ENCODE measurements at places on chromosomes 4 and X.
A peak's percentile ranks its signal among the peaks of the same experiment; 100 is the strongest.

DNA sequence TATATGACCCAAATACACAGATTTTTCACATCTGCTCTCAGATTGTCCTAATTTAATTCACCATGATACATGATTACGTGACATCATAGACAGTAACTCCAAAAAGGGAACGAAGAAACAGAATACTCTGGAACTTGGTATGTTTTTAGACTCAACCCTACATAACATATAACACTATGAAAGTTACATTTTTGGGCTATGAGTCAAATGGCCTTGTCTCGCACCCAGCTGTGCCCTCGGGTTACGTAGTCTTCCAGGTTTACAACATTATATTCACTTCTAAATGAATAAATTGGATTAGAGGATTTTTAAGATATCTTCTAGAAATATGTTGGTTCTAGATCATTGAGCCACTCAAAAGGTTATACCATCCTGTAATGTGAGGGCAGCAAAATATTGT, 2089.6 kb upstream of the TENM3 start:
- DNase-seq: no peak

DNA sequence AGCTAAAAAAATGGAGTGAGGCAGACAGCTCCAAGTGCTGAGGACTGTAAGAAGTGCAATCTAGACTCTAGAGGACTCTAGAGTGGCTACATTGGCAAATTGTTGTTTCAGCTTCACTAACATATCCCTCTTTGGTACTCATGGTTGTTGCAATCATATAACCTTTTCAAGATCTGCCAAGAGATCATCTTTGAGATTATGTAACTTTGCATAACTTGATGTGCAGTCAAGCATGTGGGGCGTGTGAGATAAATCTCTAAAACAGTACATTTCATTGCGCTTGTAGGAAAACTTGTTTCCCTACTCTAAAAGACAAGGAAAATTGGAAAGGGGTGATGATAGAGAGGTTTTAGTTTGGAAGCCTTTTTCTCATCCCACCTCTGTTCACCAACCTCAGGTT, 11.2 kb upstream of the BRS3 start:
- no peak for DNase-seq

DNA sequence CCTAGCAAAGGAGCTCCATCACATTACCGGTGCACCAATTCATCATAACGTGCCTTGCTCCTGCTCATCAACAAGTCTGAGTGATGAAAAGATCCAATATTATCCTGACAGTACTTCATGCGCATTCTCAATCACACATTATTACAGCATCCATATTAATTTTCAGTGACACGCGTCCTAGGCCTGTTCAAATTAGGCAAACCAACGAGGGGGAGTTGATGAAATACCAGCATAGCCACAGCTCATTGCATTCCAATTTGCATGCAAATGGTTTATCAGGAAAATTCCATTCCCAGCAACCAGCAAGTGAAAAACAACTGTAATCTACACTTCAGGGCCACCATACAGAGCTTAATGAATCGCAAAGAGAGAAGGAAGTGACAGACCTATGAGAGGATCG, 236.9 kb downstream of the DCLK2 start:
- no peak for DNase-seq

- DNase-seq: no peak
Measured at GRCh38 chr4:145154573-145154972, 25.8 kb downstream of the OTUD4 start.

GRCh38 chrX:134658002-134658759, at the start of gene PLAC1:
TSS of gene PLAC1 (minus strand) at chrX:134658471. CDS start at chrX:134566682, 91,789 bp downstream.
- DNase-seq: no peak

GRCh38 chrX:19556202-19556601, 40.9 kb upstream of the MAP3K15 start:
- no peak for DNase-seq

- DNase-seq: no peak
Measured at GRCh38 chr4:1684506-1685234, 557 bp upstream of the FAM53A start.

GRCh38 chr4:4439782-4440181, 52.9 kb downstream of the NSG1 start:
- no peak for DNase-seq

- DNase-seq: no peak
Measured at GRCh38 chr4:92299152-92299551, 4.6 kb upstream of the GRID2 start.

DNA sequence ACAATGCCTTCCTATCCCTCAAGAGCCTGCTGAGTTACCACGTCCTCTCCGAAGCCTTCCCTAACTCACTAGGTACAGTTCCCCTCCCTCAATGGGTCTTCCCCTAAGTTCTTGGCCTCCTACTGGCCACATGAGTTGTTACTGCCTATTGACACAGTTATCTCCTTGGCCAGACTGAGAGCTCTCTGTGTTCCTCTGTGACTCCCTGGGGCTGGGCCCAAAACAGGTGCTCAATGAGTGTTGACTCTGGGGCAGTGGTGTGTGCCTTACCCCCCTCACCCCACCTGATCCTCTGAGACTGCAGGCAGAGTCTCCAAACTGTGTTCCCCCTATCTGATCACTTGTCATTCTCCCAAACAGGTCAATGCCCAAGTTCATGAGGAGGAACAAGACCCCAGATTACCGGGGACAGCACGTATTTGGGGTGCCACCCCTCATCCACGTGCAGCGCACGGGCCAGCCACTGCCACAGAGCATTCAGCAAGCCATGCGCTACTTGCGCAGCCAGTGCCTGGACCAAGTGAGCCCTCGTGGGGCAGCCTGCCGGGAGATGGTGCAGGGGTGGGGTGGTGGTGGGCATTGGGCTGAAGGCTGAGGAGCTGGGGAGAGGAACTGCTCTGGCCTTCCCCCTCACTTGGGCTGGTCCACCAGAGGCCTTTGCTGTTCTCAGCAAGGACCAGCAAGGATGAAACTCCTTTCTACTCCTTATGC, 72.6 kb downstream of the STARD8 start:
- DNase-seq: no peak

- DNase-seq: no peak
Measured at GRCh38 chrX:276581-277201, 4.5 kb upstream of the PLCXD1 start.

DNA sequence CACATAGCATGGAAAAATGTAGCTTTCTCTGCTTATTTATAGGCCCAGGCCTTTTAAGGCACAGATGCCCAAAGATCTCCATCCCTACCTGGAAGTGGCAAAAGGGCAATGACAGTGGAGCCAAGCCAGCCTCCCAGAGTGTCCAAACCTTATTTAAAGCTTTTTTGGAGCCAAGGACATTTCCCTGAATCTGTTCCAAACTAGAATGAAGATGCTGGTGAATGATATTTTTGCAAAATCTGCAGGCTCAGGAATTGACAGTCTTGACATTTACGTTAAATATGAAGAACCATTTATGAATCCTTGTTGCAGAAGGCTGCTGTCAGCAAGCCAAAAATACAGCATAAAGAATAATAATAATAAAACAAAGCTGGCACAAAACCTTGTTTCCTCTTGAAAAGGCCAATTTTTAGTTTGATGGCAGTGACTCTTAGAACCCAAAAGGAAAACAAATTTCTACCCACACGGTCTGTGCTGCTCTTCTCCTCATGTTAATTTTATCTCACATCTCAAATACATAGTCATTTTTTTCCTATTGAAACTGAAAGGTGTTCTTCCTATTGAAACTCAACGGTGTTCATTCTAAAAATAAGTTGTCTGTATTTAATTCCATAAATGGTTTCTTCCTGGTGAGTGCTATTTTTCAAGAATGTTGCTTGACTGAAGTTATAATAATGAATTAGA, 206.3 kb upstream of the TBL1X start:
- no peak for DNase-seq

- no peak for DNase-seq
Measured at GRCh38 chr4:2266181-2266580, 4.3 kb upstream of the MXD4 start.

- no peak for DNase-seq
Measured at GRCh38 chrX:41350976-41351569, 17.1 kb downstream of the DDX3X start.

DNA sequence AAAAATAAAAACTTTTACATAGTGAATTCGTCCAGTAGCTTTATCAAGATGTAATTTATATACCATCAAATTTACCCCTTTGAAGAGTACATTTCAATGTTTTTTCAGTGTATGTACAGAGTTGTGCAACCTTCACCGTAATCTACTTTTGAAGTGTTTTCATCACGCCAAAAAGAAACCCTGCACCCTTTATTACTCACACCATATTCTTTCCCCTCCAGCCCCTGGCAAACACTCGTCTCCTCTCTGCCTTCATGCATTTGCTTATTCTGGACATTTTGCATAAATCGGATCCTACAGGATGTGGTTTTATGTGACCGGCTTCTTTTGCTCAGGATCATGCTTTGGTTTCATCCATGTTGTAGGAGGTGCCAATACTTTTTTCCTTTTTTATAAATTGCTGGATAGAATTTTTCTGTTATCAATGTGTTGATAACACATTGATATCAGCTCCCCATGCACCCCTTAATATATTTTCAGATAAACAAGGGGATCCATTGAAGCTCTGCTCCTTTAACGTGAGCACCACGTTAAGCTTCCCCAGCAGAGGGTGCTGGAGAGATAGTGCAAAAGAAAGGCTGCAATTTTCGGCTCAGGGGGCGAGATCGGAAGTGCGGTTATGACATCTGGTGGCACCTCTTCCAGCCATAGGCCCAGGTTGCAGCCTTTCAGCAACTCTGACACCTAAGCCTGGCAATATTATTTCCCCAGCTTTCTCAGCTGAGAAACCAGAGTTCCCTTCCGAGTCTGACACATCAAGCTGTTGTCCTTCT, 100.1 kb upstream of the VCX3B start:
- peak; percentile 55 for DNase-seq

- no peak for DNase-seq
Measured at GRCh38 chr4:43244688-43245382, 352.3 kb downstream of the GRXCR1 start.

DNA sequence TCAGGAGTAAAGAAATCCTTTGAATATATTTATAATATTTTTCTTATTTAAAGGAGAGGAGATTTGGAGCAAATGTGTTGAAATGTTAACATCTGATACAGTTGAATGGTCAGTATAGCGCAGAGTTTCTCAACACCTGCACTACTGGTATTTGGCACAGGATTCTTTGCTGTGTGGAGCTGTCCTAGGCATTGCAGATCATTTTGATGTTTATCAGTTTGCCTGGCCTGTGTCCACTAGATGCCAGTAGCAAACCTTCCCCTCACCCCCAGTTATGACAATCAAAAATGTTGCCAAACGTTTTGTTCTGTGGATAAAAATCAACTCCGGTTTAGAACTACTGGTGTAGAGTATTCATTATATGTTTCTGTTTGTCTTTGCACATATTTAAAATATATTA, 765.3 kb upstream of the SLIT2 start:
- peak; percentile 27 for DNase-seq

GRCh38 chr4:69760455-69760854, at the start of gene SULT1B1:
TSS of gene SULT1B1 (minus strand) at chr4:69760620. CDS start at chr4:69755217, 5,403 bp downstream.
- no peak for DNase-seq

- no peak for DNase-seq
Measured at GRCh38 chrX:133846311-133846710, 139.1 kb downstream of the GPC3 start.

GRCh38 chr4:102037566-102037965, 247.0 kb downstream of the BANK1 start:
- no peak for DNase-seq

GRCh38 chr4:45100956-45101818, 374.8 kb upstream of the GNPDA2 start:
- DNase-seq: no peak

GRCh38 chr4:1187182-1187581, 14.8 kb upstream of the SPON2 start:
- DNase-seq: no peak

- no peak for DNase-seq
Measured at GRCh38 chr4:91028228-91028627, 901.0 kb downstream of the CCSER1 start.

DNA sequence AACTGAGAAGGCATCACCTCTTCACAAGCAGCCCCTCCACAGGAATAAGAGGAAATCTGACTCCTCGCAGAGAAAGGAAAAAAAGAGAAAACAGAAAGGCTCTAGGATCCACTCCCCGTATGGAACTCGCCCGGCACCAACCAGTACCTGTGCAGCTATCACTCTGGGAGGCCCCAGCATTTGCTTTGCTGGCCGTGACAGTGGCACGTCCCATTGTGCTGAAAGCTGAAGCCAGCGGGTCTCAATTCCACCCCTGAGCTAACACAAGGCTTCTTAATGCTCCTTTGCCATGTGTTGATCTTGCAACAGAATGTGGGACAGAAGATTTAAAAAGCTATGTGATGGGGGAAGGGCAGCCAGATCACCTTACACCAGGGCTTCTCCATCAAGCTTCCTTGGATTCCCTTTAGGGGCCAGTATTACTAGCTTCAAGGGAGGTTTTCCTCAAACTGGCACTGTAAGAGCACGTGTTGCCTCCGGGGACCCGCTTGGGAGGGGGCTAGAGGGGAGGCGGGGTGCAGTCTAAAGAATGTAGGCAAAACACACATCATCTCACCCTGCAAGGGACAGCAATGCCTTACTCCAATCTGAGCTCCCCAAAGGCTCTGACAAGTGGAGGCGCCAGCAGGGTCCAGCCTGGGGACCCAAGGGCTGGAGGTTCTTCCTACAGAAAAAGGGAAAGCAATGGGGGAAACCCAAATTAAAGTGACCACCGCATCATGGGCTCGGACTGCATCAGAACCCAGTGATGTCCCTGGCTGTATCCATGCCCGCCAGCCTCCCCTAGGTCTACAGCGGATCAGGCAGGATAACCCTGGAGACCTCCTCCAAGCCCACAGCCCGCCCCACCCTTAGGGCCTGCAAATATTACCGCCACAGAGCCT, 1.2 kb downstream of the USP46 start:
- peak; percentile 19 for DNase-seq

- no peak for DNase-seq
Measured at GRCh38 chr4:160019936-160020335, 917.1 kb downstream of the RAPGEF2 start.

GRCh38 chr4:154399259-154399974, 92.2 kb downstream of the DCHS2 start:
- DNase-seq: no peak

GRCh38 chr4:170139764-170140163, 50.0 kb upstream of the AADAT start:
- no peak for DNase-seq

- no peak for DNase-seq
Measured at GRCh38 chrX:46251755-46252154, 293.5 kb downstream of the ZNF674 start.

DNA sequence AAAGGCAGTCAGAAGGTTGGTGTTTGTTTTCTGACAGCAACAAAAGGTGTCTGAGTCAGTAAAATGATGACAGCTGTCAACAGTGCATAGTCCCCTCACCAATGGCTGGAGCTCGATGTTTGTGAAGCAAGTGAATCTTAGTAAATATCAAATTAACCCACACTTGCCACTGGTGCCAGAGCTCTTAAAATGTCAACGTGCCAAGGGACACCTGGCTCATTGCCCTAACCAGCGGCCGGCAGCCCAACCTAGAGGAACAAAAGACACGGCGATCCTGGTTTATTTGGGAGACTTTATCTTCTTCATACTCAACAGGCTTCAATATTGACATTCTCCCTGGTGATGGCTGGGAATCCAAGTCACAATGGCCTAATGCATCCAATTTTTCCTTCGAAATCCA, 143.4 kb downstream of the CPEB2 start:
- no peak for DNase-seq

DNA sequence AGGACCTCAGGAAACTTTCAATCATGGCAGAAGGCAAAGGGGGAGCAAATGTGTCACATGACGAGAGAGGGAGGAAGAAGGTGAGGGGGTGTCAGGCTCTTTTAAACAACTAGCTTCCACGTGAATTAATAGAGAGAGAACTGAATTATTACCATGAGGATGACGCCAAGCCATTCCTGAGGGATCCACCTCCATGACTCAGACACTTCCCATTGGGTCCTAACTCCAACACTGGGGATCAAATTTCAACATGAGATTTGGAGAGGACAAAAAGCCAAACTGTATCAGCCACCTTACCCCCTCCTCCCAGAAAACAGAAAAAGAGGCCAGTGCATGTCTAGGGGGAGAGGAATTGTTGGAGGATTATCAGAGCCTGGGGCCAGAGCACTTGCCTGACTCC, 40.4 kb upstream of the LAS1L start:
- no peak for DNase-seq
